ENCODE measurements at places on chromosomes 12 and 14.
A peak's percentile ranks its signal among the peaks of the same experiment; 100 is the strongest.

DNA sequence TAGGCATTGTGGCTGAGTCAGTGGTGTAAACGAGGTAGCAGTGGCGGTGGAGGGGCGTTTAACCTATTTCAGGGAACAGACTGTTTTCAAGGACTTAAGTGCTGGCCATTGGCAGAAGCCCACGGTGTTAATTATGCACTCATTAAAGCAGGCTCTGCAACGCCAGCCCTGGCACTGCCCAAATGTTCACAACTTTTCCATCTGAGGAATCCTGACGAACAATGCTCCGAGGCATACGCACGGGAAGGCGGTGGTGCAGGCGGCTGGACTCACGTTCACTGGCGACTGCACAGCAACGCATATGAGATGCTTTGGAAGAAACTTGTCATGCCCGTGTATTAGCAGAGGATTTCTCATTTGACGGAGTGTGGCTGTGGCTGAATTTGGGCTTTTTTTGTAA is 70.6 kb upstream of the SLC24A4 start:
- DNase-seq, result no peak

GRCh38 chr14:42421377-42422078 is 814.9 kb downstream of the LRFN5 start:
- no peak for DNase-seq

DNA sequence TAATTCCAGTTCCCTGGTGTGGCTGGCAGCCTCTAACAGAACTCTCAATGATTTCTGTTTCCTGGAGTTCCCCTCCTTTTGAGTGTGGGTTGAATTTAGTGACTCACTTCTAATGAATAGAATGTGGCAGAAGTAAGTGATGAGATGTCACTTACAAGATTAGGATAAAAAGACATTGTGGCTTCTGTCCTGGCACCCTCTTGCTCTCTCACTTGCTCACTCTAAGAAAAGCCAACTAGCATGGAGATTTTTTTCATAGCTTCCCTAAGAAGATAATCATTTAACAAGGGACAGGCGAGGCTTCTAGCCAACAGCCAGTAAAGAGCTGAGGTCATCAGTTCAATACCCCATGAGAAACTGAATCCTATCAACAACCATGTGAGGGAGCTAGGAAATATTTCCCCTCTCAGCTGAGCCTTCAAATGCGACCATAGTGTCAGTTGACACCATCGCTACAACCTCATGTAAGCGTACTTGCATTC is 156.7 kb downstream of the TMTC3 start:
- DNase-seq, result no peak

- DNase-seq, result no peak
Measured at GRCh38 chr12:12715128-12715458, 2.1 kb upstream of the CDKN1B start.

DNA sequence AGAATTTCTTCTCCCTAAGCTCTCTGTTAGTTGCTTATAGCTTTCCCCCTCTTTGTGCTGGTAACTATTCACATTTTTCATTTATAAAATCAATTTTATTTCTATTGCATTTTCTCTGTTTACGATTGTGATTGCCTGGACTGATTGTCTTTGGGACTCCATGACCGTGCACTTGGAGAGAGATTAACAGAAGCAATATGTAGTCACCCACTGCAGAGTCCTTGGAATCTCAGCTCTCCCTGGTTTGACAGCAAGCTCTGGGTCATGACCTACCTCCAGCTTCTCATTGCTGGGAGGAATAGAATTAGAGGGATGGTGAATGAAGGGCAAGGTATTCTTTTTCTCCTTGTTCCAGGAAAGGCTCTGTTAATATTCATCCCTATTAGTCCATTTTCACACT is 398.2 kb downstream of the AACS start:
- DNase-seq, result no peak

DNA sequence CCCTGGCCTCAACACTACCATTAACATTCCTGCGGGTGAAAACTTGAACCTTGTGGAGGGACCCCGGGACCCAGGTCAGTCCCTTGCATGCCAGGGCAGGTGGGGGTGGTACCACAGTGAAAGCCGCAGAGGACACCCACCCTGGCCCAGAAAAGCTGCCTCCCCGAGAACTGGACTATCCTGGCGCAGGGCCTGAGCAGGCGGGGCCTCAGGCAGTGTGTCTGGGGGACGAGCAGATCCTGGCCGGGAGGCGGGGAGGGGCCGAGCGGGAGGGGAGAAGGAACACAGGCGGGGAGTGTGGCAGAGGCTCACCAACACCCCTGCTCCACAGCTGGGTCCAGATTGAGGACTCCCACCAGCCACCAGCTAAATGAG is 10.0 kb downstream of the AHNAK2 start:
- no peak for DNase-seq

GRCh38 chr12:55686366-55687010 is 21.2 kb downstream of the ITGA7 start:
- DNase-seq, result no peak

DNA sequence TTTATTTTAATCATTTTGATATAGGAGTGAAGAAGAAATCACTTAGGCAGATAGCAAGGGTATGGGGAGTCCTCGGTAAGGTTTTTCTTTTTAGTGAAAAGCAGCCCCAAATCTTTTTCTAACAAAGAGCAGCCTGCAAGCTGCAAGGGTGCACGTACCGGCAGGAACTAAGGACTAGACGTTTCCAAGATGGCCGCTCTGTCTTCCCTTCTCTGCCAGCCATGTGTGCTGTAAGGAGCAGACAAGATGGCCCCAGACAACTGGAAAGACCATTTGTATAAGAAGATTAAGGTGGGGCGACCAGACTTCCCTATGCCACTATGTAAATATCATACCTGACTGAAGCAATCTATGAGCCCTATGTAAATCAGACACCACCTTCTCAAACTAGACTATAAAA is 79.6 kb downstream of the TXNDC16 start:
- no peak for DNase-seq

DNA sequence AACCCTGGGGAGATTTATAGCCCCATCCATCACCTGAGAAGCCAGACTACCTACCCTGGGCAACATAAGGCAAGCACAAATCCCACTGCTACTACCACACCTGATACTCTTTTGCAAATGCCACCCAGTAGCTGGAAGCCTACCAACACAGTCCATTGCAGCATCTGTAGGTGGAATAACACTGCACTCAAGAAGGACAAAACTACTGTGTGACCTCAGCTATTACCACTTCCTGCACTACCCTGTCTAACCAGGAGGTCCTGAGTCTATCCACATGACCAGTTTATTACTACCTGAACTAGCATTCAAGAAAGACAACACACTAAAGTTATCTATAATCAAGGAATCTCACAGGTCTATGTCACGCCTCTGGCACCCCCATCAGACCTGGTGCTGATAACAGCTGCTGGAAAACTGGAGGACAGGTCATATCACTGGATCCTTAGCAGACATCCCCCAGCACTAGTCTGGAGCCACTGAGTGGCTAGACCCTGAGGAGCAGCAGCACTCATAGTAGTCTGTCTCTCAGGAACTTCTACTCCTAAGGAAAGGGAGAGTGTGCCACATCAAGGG is 2.9 kb upstream of the CLEC1A start:
- no peak for DNase-seq

DNA sequence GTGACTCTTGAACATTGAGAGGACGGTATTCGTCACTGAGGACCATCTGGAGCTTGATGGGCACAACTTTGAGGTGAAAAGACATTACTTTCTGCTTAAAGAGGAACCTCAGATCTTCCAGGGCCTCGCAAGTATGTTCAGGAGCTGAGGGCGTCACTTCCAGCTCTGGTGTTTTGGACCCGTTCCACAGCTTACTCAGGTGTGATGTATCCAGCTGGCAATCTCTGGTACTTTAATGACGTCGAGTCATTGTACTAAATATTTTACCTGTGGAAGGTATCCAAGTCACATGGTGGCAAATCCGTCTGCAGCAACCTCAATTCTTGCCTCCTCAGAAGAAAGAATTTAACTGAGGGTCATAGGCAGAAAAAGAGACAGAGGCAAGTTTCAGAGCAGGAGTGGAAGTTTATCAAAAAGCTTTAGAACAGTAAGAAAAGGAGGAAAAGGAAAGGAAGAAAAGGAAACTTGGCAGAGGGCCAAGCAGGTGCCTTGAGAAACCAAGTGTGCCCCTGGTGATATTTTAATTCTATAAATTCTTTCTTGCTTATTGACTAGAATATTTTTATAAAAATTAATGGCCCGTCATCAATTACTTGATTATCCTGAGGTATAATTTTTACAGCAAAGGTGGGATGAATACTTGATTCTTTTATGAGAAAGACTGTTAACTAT is 250.6 kb downstream of the AEBP2 start:
- no peak for DNase-seq

DNA sequence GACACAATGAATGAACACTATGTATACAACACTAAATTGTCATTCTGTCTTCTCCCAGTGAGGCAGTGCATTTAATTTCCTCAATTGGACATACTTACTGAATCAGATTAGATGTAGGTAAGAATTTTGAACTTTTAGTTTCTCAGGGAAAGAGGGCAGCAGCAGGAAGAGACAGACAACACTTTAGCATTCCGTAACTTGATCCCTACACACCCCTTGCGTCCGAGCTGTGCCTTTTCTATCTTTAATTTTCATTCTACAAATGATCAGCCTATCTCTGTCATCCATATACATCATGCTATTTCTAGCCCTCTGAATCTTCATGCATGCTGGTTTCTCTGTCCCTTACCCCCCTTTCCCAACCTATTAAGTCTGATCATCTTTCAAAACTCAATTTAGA is 358.0 kb upstream of the RPL10L start:
- DNase-seq, result no peak

GRCh38 chr14:104580961-104581360 is 1.4 kb downstream of the C14orf180 start:
- DNase-seq, result no peak

DNA sequence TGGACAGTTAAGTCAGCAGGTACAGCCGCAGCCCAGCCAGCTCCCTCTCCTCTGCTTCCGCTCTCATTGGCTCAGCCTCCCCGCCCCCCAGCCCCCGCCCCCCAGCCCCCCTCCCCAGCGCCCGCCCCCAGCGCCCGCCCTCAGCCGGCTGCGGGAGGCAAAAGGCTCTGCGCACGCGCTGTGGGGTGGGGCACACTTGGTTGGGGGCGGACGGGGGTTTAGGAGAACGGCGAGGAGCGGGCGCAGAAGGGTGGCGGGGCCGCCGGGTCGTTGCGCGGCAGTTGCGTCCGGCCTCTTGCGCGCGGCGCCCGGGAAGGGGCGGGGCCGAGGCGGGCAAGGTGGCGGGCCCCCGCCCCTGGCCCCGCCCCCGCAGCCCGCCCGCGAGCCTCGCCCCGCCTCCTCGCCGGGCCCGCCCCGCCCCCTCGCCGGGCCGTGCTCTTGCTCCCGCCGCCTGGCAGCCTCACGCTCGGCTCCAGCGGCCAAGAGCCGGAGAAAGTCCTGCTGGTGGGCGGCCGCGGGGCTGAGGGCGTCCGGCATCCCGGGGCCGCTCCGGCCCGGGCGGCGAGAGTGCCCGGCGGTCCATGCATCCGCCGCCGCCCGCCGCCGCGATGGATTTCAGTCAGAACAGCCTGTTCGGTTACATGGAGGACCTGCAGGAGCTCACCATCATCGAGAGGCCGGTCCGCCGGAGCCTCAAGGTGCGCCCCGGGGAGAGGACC is at the start of gene PPP4R4:
TSS of gene PPP4R4 (plus strand) at position 438 of the 719 bp plus-strand sequence. CDS start at position 582, 144 bp downstream.
- peak; percentile 94 for DNase-seq

DNA sequence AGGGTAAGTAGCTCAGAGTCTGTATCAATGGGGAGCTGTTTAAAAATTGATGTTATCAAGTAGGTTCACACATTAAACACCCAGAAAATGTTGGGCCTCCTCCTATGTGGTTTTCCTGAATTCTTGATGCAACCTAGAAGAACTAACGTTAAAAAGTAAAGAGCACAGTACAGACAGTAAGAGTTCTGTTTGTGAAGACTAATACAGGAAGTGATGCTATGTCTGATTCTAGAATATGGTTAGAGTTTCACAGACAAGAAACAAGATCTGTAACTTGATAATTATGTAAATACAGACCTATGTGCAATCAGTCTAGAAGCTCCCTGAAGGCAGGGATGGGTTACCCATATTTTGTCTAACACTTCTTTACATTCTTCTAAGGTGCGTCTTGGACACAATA is 214.9 kb upstream of the BTG1 start:
- no peak for DNase-seq

DNA sequence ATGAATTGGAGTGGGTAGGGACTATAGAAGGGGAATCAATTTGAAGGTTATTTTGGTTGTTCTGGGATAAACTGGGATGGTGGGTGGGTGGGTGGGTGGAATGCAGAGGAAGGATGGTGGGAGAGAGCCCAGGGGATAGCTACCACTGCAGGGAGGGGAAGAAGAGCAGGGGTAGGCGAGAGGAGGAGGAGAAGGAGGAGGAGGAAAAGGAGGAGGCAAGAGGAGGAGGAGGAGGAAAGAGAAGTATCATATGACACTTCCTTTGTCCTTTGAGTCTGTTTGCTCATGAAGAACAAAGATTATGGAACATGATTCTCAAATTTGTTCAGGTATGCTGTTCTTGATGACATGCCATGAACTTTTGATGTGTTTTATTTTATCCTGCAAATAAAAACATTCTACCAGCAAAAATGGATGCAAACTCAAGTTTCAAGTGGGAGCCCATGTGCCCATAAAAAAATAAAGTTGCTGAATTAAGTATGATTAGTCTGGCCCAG is 4.1 kb upstream of the BEST3 start:
- DNase-seq, result no peak

DNA sequence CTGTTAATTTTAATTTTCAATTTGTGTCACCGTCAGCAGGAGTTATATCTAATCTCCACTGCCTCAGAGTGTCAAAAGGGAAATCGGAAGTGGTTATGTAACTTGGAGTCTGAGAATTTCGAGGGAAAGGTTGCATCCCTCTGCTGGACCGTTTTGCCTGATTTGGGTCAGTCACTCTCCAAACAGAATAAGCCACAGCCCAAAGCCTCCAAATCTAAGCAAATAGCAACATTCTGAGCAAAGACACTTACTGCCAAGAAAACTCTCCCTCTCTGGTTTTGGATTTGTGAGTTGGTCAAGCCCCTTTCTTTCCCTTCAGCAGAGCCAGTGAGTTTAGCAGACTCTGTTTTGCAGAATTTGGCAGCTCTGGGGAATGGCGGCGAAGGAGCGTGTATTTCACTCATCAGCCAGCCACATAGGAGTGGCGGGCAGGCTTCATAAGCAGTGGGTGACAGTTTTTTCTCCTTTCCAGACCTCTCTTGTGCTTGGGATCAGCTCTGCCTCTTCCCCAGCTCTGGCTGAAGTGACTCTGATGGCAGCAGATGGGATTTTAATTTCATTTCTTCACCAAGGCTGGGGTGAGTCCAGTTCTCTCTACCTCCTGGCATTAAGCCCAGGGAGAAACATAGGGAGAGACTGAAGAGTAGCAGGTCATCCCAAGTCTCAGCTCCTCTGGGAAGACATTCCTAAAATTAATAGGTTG is 218.7 kb upstream of the NOS1 start:
- DNase-seq, result no peak

DNA sequence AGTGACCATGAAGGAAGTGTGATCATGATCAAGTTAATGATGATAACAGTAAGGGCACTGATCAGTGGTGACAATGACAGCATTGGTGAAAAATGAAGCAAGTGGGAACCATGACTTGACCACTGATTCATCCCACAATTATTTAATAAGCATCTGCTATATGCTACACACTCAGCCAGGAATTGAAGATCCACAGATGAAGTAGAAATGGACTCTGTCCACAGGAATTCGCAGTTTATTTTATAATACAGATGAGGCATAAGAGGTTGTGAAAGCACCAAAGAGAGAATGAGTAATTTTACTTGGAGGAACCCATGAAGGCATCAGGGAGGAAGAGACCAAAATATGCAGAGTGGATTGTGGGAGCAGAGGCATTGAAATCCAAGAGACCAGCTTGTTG is 33.8 kb upstream of the SMUG1 start:
- DNase-seq, result no peak

All from HEK293T (cell line).